ENCODE measurements at places on chromosomes 3 and 15.

- DNase-seq, result peak; percentile 93
These were observed at the start of gene IGF2BP2 for GRCh38 chr3:185825006-185825638. IGF2BP2 (minus strand) TSS chr3:185825042; CDS start chr3:185824960, 82 bp downstream.

DNA sequence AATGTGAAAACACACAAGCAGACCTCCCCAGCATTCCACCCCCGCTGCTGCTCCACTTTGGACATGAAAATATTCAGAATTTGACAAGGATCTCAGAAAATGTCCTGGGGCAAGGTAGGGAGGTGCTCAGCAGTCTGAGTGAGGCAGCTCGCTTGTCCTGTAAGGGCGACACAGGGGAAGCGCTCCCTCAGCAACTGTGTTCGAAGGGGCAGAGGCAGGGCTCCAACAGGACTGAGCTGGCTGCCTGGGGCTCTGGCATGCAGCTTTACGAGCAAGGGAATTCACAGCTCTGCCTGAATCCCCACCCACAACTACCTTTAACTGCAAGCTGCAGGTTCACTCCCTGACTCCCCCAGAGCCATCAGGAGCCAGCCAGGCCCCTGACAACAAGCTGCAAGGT, 287.0 kb upstream of the LYSMD4 start:
- peak; percentile 16 for DNase-seq

- DNase-seq, result no peak
These were observed 211.7 kb upstream of the UBE2E1 start for GRCh38 chr3:23594066-23594465.

DNA sequence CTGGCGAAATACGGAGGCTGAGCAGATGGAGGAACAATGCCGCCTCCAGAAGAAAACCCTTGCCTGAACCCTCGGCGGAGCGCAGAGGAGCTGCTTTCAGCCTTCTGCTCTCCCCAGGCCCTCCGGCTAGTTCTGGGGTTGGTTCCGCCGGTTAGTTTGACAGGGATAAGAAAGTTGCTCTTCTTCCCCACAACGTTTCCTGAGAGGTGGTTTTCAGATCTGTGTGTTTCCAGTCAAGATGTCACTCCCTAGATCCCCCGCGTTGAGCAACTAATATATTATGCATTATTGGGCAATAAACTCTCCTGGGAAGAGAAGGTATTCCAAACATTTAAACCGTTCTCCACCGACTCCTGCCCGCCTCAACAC, 551 bp downstream of the NLGN1 start:
- no peak for DNase-seq

DNA sequence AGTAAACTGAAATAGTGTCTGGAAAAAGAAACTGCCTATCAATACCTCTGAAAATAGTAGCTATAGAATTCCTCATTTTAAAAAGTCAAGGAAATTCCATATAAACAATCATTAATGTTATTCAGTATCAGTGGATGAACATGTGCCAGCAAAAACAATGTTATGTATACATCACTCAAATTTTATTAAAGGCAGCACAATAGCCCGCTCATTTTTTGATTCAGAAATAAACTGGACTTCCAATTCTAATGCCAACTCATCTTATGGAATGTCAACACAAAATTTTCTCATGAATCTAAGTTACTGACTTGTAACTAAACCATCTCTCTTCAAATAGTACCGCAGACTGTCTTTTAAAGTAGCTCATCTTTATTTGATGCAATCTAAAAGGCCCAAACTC, 19.0 kb downstream of the THBS1 start:
- peak; percentile 40 for DNase-seq

- DNase-seq, result no peak
These were observed 18.1 kb downstream of the PIGB start for GRCh38 chr15:55337160-55337559.

GRCh38 chr15:99143242-99143641, 38.4 kb downstream of the SYNM start:
- no peak for DNase-seq

DNA sequence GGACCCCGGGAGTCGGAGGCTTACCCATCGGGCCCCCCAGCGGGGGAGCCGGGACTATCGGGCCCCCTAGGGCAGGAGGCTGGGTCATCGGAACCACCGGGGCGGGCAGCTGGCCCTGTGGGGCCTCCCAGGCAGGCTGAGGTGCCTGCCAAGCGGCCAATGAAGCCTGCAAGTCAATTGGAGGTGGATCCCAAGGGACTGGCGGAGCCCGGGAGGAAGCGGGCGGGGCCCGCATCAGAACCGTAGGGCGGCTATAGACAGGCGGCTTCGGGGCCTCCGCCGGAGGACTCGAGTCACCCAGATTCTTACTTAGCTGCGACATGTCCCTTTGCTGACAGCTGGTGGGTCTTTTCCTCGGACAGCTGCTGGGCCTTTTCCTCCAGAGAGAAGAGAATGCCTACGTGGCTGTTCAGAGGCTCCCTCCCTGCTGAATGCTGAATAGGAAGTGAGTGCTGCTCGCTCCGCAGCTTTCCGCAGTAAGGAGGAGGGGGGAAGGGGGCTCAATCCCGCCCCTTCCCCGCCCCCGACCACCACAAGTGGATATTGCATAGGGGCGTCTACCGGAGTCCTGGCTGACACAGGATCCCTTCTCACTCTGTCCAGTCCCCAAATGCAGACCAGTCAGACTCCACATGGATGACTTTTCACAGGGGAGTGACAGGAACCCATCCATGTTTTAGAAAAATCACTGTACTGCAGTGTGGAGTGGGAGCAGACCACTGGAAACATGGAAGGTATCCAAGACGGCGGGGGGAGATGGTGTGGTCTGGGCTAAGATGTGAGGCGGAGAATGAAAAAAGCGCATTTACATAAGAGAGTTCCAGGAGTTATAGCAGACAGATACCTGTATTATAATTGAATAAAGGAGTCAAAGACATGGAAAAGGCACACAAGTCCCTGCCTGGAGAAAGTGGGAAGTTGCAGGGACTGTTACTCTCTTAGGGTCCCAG, at the start of gene MAGEL2:
MAGEL2 (minus strand) TSS at position 447 of the 950 bp plus-strand sequence; CDS start at position 322, 125 bp downstream.
- no peak for DNase-seq

DNA sequence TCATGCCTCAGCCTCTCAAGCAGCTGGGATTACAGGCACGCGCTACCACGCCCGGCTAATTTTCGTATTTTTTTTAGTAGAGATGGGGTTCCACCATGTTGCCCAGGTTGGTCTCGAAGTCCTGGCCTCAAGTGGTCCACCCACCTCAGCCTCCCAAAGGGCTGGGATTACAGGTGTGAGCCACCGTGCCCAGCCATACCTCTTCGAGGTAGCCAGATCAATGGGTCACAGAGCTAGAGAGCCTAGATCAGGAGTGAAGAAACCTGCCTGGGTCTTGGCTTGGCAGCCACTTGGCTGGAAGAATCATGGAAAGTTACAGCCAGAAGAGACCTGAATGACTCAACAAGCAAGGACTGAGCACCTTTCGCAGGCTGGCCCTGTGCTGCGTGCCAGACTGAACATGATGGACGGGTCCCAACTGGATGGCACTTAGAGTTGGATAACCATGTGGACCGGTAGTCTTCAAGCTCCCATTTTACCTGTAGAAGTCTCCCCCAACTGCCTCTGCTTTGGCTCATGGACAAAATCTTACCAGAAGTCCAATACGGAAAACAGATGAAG, 29.7 kb downstream of the GNB5 start:
- no peak for DNase-seq

DNA sequence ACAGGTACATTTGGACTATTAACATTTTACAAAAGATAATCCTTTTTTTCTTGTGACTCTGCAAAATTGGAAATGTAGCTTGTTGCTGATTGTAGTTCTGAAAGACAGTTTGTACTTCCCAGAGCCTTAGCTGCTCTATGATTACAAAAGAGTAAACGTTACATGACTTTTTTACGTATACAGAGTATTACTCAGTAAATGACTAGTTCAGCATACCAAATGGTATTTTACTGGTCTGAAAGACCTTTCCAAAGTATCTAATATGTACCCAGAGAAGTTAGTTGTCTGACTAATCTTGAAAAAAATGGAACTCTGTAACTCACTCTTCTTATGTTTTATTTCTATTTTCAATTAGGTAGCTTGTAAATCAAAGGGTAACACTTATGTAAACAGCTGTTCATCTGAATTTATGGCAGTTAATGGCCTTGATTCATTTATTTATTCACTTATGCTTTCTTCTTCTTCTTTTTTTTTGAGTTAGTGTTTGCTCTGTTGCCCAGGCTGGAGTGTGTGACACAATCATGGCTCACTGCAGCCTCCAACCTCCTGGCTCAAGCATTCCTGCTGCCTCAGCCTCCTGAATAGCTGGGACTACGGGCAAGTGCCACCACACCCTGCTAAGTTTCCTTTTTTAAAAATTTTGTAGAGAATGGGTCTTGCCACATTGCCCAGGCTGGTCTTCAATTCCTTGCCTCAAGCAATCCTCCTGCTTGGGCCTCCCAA, 151.7 kb downstream of the C3orf38 start:
- DNase-seq, result no peak

DNA sequence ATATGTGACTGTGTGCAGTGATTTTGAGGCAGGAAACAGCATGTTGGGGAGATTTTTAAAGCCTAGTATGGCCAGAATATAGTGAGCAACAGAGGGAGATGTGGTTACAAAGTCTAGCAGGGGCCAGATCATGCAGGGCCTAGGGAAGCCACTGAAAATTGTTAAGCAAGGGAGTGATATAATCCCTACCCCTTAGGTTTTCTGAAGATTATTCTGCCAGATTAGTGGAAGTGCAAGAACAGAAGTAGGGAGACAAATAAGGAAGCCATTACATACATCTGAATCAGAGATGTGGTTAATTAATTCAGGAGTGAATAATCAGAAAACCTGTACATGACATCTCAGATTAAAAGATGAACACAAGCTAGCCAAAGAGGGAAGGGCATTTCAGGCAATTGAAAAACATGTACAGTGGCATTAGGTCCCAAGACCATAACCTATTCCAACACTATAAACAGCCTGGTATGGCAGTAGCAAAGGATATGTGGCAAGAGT, 54.8 kb downstream of the MSL2 start:
- DNase-seq, result peak; percentile 34

DNA sequence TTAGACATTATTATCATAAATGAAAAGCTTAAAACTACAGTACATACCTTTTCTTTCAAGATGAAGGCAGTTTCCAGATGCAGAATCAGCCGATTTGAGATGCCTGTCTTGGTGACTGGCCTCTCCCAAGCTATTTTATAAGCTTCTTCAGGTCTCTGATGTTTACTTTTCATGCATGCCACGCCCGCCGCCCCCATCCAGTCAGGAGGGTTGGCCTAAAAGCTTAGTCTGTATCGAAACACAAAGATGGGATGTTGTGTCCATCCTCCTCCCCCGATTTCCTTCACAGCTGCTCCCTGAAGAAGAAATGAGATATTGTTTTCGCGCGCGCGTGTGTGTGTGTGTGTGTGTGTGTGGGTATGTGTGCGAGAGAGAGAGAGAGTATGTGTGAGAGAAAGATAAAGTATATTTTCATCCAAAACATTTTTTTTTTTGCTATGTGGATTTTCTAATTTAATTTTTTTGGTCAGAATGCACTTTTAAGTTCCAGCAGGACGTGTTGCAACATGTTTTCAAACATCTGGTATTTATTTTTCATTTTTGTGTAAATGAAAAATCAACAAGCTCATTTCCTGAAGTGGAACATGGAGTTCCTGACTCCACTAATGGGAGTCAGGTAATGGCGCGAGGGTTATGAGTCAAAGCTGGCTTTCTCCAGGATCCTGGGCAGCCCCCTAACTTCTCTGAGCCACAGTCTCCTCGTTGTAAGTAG, at the start of gene APOD:
APOD (minus strand) TSS at position 110 of the 712 bp plus-strand sequence. CDS start 4,479 bp downstream, outside the sequence.
- DNase-seq, result no peak

DNA sequence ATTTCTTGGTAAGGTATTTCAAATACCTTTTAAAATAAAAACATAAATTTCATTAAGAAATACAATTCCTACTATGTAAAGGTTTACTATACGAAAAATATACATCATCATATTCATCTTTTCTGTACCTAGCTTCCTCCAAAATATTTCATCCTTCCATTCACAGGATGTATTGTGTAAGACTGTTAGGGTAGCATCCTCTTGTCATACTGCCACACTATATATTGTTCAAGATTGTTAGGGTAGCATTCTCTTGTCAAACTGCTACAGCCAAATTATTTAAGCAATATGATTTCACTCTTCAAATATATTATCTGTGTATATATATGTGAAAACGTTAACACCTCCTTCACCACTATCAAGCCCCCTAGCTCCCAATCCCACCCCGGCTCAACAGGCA, 3.5 kb downstream of the RPL22L1 start:
- no peak for DNase-seq

- DNase-seq, result peak; percentile 54
These were observed 75.0 kb downstream of the MAGEF1 start for GRCh38 chr3:184636741-184637316.

DNA sequence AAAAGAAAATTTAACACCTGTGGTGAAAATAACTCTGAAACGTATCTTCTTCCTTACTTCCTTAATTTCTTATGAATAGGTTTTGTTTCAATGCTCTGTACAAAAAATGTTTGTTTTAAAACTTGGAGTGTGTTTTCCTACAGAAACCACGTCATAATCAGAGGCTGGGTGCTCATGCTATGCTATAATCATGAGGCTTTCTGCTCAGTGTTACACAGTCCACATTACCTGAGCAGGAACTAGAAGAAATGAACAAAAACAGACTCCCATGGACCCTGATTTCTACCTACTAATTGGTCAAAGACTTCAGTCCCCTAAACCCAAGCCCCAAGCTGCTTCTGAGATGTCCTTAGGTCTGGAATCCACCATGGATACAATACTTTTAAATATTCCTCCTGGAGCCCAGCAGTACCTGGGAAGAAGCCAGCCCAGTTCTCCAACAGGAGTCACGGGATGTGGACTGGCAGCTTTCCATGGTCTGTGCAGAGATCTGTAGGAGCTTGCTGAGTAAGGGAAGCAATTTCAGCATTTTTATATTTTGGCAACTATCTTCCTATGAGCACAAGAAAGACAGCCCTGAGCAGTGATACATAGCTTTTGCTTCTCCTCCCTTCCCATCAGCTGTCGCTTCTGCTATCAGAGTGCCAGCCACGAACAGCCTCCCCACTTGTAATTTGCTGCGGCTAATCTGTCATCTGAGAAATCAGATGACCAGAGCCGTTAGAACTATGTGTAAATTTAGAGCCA, 65.6 kb downstream of the WDR72 start:
- peak; percentile 38 for DNase-seq

DNA sequence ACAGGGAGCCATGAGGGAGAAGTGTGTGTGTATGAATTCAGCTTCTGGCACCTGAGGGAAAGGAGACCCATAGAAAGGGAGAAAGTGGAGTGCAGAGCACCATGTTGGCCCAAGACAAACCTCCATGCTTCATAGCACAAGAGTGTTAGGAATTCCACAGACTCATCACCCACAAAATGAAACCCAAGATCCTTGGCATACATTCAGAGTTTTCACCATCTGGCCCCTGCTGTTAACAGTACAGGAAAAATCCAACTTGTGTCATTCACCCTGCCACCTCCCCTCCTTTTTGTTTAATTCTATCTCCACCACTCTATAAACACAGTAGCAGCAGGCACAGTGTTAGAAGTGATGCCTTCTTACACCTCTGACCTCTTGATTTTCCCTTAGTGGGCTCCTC, 60.0 kb upstream of the MNS1 start:
- DNase-seq, result peak; percentile 77

DNA sequence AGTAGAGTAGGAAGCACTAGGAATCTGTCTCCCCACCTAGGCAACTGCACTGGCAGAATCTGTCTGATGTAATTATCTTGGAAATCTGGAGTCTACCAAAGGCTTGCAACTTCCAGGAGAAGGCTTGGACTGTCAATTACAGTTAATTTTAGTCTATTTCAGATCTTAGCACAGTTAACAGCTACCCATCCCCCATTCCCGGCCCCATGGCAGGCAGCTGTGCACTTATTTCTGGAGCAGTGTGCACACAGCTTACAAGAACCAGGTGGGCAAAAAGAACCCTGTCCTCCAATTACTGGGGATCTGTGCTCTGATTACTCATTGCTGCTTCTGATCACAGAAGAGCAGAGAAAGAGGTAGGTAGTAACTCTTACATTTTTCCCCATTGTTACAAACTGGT, 12.3 kb upstream of the CDAN1 start:
- no peak for DNase-seq

All from kidney tubule cell (primary cell).